RPMI7951 (cell line): ENCODE measurements at places on chromosomes 12 and 14.

DNA sequence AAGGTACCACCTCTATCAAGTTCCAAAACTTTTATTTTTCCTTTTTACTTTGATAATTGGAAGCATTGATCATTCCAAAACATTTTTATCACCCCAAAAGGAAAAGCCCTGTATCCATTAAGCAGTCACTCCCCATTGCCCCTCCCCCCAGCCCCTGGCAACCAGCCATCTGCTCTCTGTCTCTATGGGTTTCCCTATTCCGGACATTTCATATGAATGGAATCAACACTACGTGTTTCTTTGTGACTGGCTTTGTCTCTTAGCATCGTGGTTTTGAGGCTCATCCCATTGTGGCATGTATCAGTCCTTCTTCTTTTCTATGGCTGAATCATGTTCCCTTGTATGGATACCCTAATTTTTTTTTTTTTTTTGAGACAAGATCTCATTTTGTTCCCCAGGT is 18.0 kb upstream of the PHETA1 start:
- DNase-seq: no peak

- DNase-seq: no peak
Measured at GRCh38 chr14:75928690-75929181, 53.1 kb downstream of the TGFB3 start.

DNA sequence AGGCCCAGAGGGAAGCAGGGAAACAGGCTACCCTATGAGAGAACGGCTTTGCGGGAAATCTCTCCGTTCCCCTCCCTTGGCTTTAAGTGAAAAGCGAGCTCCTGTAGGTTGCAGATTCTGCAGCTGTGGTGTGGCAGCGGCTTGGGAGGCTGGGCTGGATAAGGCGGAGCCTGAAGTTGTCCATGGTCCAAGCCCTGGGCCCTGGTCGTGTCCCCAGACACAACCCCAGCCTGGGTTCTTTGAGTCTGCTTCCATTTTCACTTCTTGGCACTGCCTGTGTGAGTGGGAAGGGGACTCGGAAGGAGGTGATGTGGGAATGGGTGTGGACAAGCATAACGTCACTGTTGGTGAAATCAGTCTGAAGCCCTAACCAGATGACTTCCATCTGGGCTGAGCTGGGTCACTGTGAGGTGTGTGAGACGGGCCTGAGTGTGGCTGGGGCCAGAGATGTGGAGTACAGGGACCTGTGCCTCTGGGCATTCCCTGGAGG is 43.0 kb upstream of the CTDSP2 start:
- DNase-seq: peak; percentile 81

DNA sequence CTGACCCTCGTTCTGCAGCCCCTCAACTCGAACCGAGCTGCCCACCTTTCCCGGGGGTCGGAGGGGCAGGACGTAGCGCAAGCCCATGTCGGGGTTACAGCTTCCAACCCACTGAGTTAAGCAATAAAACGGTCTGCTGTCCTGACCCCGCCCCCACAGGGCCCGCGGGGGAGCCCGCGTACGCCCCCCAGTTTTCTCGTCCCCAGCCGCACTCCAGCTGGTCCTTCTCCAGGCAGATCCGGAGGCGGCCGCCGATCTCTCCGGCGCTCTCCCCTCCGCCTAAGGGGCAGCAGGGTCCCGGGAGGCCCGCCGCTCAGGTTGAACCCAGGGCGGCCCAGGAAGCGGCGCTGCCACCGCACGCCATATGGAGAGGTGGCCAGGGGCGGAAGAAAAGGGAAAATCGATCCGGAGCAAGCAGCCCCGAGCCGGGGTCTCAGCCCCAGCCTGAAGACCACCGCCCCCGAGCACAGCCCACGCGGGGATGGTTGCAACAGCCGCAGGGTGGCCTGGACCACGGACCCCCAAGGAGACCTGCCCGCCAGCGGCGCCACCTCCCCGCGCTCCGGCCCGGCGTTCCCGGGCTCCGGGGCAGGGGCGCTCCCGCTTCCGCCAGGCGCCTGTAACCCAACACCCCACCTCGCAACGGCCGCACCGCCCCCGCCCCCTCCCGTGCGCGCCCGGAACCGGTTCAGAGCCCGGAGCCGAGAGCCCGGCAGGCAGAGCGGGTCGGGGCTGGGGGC is 760 bp downstream of the ACTN1 start:
- peak; percentile 58 for DNase-seq

DNA sequence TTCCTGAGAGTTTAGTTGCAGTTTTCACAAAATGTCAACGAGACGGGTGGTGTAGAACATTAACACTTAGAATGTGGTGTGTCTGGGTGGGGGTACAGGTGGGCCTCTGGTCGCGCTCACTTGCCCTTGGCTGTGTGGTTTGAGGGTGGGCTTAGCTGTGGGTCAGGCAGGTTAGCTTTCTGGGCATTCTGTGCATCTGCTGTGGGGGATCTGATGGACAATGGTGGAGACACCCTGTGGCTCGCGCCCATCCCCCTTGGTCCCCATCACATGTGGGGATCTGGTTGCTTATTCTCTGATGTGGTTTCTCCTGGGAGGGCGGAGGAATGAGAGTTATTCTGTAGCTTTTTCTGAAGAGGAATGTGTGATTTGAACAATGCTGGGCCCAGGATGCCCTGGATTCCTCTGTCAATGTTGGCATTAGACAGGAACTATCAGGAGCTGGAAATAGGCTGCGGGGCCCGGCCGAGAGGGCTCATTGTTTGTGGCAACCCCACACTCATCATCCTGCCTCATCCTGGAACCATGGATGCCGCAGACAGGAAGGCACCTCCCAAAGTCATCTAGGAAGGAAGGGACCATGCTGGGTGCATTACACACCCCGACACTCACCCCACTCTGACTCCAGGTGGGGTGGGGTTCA is 101.6 kb downstream of the TSPAN9 start:
- DNase-seq: no peak

- peak; percentile 20 for DNase-seq
Measured at GRCh38 chr14:52402812-52403526, 88.9 kb downstream of the PTGER2 start.

DNA sequence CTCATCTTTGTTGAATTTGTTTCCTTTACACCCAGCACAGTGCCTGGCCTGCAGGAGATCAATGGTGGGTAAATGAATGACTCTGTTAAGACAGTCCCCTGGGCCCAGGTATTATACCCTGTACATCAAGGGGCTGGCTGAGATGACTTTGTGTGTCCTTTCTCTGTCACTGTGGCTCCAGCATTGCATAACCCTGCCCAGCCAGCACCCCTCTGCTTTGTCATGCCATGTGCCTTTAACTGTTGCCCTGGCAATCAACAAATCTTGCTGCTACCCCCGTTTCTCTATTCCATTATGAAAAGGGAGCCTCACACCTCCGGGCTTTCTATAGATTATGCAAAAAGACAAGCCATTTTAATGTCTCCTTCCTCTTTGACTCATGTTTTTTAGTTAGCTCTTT is 7.6 kb upstream of the FLVCR2 start:
- no peak for DNase-seq

- DNase-seq: no peak
Measured at GRCh38 chr14:52650774-52651173, 44.6 kb downstream of the ERO1A start.

GRCh38 chr12:21849878-21850277 is 75.4 kb upstream of the KCNJ8 start:
- DNase-seq: no peak
